Activated naive CD8-positive, alpha-beta T cell treated with anti-CD3 and anti-CD28 coated beads for 36 hours (primary cell): ENCODE measurements at places on chromosomes 7 and 10.

- H3K4me1 ChIP-seq: no peaks in the 10 kb centered on the region
- no peak overlapping the region for H3K27ac ChIP-seq
- no peak for DNase-seq
- no peaks in the 10 kb centered on the region for H3K36me3 ChIP-seq
Observed at GRCh38 chr10:116912162-116912561, 62.9 kb downstream of the ENO4 start.

- peaks cover 16% of the 10 kb centered on the region for H3K27me3 ChIP-seq
- no peak for DNase-seq
- no peaks in the 10 kb centered on the region for H3K36me3 ChIP-seq
- no peak overlapping the region for H3K27ac ChIP-seq
- no peaks in the 10 kb centered on the region for H3K4me1 ChIP-seq
- no peak overlapping the region for H3K4me3 ChIP-seq
Observed at GRCh38 chr10:89900554-89900953, 199.2 kb downstream of the KIF20B start.

GRCh38 chr7:80312139-80312661 is 177.6 kb downstream of the GNAI1 start:
- no peak for DNase-seq
- peak overlapping the region; percentile 37 for H3K27ac ChIP-seq
- H3K4me1 ChIP-seq: peaks cover 13% of the 10 kb centered on the region
- H3K4me3 ChIP-seq: no peak overlapping the region

GRCh38 chr10:19168584-19168983 is 120.0 kb downstream of the MALRD1 start:
- no peaks in the 10 kb centered on the region for H3K27me3 ChIP-seq
- H3K4me1 ChIP-seq: no peaks in the 10 kb centered on the region
- no peak for DNase-seq
- no peaks in the 10 kb centered on the region for H3K36me3 ChIP-seq
- H3K27ac ChIP-seq: no peak overlapping the region
- no peak overlapping the region for H3K4me3 ChIP-seq

- no peak overlapping the region for H3K4me3 ChIP-seq
- H3K4me1 ChIP-seq: no peaks in the 10 kb centered on the region
- peaks cover 3% of the 10 kb centered on the region for H3K27me3 ChIP-seq
- no peaks in the 10 kb centered on the region for H3K36me3 ChIP-seq
Observed at GRCh38 chr10:58952747-58953466, 223.5 kb upstream of the PHYHIPL start.

GRCh38 chr10:16965740-16966447 is 148.7 kb upstream of the RSU1 start:
- H3K27ac ChIP-seq: no peak overlapping the region
- peaks cover 7% of the 10 kb centered on the region for H3K36me3 ChIP-seq
- peaks cover 12% of the 10 kb centered on the region for H3K4me1 ChIP-seq
- no peak for DNase-seq

- peak overlapping the region; percentile 88 for H3K27ac ChIP-seq
- peaks cover 68% of the 10 kb centered on the region for H3K36me3 ChIP-seq
- peak overlapping the region; percentile 38 for H3K4me3 ChIP-seq
- no peaks in the 10 kb centered on the region for H3K27me3 ChIP-seq
Observed at GRCh38 chr10:61992671-61993668, 91.5 kb downstream of the ARID5B start.

GRCh38 chr10:72688208-72688651 is 3.7 kb upstream of the MCU start:
- DNase-seq: no peak
- no peak overlapping the region for H3K27ac ChIP-seq
- H3K36me3 ChIP-seq: no peaks in the 10 kb centered on the region
- peaks cover 18% of the 10 kb centered on the region for H3K4me1 ChIP-seq
- H3K4me3 ChIP-seq: no peak overlapping the region

DNA sequence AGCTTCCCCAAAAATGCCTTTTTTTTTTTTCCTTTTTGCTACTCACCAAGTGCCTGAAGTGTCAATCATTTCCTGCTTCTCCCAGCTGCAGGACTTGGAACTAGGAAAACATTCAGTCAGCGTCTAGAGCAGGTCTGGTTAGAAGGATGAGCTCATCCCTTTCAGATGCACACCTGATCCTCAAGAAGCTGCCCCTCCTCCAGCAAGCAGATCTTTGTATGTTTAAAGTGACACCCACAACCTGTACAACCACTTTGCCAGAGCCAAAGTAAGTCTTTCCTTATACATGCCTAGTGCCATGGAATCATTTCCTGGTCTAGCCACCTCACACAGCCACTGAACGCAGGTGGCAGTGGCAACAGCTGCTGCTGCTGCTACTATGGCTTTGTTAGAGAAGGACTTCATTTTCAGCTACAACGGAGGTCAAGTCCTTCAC is 10.4 kb upstream of the USP54 start:
- H3K27me3 ChIP-seq: no peaks in the 10 kb centered on the region
- no peak for DNase-seq
- H3K4me3 ChIP-seq: no peak overlapping the region
- no peaks in the 10 kb centered on the region for H3K4me1 ChIP-seq
- H3K27ac ChIP-seq: no peak overlapping the region

DNA sequence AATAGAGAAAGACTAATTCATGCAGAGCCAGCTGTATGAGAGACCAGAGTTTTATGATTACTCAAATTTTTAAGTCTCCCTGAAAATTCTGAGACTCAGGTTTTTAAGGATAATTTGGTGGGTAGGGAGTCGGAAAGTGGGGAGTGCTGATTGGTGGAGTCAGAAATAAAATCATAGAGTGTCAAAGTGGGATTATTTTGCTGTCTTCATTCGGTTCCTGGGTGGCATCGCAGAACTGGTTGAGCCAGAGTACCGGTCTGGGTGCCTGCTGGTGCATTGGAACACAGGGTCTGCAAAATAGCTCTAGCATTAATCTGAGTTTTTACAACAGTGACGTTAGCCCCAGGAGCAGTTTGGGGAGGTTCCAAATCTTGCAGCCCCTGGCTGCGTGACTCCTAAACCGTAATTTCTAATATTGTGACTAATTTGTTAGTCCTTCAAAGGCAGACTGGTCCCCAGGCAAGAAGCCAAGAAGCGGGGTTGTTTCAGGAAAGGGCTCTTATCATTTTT is 32.4 kb downstream of the GPRIN2 start:
- H3K4me3 ChIP-seq: no peak overlapping the region
- H3K27ac ChIP-seq: no peak overlapping the region
- no peaks in the 10 kb centered on the region for H3K36me3 ChIP-seq

DNA sequence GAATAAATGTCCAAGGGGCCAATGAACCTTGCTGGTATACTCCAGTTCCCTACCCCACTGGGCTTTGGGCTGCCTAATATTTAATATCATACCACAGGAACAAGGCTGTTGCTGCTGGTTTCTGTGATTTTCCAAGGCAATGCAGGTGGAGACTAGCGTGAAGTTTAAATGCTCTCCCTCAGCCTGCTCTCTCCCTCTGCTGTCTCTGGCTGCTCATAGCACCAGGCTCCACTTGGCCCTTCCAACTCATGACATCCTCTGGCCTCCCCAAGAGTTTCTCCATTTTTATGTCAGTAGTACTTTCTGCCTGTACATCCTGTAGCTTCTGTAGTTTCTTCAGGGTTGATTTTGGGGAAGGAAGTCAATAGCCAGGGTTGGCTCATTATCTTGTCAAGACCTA is 103.5 kb downstream of the LHFPL3 start:
- H3K4me1 ChIP-seq: no peaks in the 10 kb centered on the region
- H3K36me3 ChIP-seq: no peaks in the 10 kb centered on the region
- H3K4me3 ChIP-seq: no peak overlapping the region
- no peak for DNase-seq
- peaks cover 4% of the 10 kb centered on the region for H3K27me3 ChIP-seq

DNA sequence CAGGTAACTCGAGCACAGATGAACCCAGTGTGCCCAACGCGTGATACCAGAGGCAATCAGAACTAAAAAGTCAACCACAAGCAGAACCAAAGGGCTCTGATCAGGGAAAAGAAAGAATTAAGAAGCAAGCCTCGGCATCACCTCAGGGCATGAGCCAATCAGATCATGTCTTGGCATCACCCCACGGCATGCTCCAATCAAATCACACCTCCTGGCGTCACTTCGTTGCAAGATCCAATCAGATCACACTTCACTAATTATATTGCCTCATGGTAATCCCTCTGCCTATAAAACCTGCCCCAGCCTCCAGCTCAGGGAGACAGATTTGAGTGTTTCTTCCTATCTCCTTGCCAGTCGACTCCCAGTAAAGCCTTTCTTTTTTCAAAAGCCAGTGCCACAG is 46.8 kb downstream of the TYW1B start:
- peaks cover 2% of the 10 kb centered on the region for H3K4me1 ChIP-seq
- H3K4me3 ChIP-seq: no peak overlapping the region
- H3K36me3 ChIP-seq: peaks cover 8% of the 10 kb centered on the region
- DNase-seq: no peak
- no peaks in the 10 kb centered on the region for H3K27me3 ChIP-seq

DNA sequence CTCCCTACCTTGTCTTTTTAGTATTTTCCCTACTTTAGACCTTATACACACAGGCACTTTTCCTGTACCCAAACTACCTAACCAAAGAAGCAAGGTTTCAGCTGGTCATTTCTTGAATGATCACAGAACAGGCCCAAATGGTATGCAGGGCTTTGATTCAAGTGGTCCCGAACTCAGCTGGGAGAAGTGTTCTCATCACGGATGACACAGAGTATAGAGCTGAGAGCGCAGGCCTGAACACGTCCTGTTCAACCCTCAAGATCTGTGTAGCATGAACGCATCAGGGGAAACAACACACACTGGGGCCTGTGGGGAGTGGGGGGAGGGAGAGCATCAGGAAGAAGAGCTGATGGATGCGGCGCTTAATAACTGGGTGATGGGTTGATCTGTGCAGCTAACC is 318.2 kb downstream of the SFMBT2 start:
- H3K36me3 ChIP-seq: no peaks in the 10 kb centered on the region
- DNase-seq: no peak
- no peak overlapping the region for H3K27ac ChIP-seq

DNA sequence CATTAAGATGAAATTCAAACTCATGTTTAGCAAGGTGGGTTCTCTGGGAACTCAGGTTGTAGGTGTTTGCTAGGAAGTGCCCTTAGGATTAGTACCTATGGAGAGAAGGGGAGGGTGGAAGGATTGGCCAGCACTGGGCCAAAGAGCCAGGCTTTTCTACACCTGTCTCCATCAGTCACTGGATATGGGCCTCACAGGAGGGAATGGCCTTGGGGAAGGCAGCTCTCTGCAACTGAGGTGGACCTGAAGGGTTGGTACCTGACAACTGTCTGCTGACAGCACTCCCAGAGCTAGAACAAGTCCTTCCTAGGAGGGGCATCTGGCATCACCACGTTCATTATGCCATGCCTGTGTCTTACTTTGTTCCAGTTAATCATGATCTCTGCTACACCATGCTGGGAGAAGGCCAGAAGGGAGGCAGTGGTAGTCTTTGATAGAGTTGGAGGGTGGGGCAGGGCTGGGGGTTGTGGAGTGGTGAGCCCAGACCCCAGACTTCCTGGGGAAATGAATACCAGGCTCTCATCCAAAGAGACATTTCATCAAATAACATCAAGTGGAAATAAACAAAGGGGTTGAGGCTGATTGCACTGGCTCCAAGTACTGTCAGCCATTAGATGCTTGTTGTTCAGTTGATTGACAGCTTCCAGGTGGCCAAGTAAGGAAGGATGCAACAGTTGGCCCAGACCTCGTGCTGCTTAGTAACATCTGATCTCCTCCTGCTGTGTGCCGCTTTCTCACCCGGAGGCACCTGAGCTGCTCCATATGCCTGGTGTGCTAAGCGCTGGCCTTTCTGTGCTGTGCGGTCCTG is 70.6 kb upstream of the PIK3CG start:
- H3K36me3 ChIP-seq: no peaks in the 10 kb centered on the region
- H3K4me1 ChIP-seq: peaks cover 1% of the 10 kb centered on the region

- DNase-seq: peak; percentile 22
- H3K27me3 ChIP-seq: no peaks in the 10 kb centered on the region
Observed at GRCh38 chr7:157432957-157433576, 96.3 kb downstream of the DNAJB6 start.
